ENCODE measurements at places on chromosomes 13 and 19.
A peak's percentile ranks its signal among the peaks of the same experiment; 100 is the strongest.

DNA sequence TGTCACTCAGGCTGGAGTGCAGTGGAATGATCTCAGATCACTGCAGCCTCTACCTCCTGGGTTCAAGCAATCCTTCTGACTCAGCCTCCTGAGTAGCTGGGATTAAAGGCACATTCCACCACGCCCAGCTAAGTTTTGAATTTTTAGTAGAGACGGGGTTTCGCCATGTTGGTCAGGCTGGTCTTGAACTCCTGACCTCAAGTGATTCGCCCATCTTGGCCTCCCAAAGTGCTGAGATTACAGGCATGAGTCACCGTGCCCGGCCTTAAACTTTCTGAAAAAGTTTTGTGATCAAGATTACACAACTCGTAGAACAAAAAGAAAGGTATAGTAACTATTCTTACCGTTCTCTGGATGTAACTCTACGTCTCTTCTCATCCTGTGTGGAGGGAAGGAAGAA, 21.2 kb downstream of the DNMT1 start:
- DNase-seq = no peak

- peak; percentile 75 for DNase-seq
Observed at GRCh38 chr19:41144403-41144802, 30.2 kb downstream of the CYP2F1 start.

DNA sequence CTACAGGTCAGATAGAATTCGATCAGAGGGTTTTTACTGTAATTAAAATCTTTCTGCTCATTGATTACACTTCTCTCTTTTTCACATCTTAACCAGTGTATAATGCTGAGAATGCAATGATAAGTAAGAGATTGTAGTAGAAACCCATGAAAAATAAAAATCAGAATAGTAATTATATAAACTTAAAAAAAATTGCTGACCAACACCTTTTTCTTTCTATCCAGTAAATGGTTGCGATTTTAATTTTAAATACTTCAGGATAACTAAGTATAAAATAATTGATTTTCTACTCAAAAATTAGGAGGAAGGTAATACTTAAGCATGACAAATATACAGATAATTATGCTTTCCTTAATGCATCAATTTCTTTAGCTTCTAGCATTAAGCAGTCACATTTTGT, 910.6 kb upstream of the GPC6 start:
- DNase-seq = no peak

DNA sequence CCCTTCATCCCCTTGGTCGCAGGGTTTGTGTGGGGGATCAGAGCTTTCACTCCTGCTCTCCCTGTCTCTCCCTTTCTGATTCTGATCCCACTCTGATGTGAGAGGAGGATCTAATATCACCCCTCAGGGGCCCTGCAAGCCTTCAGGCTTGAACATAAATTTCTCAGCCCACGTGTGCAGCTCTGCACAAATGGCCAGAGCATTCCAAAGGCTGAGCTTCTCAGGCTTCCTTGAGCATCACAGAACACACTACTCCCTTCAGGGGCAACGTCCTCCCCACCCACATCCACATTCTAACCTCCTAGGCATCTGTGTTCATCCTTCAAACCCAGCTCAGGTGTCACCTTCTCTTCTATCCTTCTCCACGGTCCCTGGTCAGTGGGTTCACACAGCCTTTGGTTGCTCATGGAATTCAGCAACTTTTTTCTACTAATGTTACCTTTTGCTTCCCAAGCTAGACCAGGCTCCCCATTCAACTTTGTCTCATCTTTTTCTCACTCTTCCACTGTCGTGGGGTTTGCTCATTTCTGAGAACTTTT, 24.4 kb upstream of the DOCK9 start:
- no peak for DNase-seq

GRCh38 chr19:13056052-13056660, 46.5 kb downstream of the LYL1 start:
- DNase-seq = no peak

DNA sequence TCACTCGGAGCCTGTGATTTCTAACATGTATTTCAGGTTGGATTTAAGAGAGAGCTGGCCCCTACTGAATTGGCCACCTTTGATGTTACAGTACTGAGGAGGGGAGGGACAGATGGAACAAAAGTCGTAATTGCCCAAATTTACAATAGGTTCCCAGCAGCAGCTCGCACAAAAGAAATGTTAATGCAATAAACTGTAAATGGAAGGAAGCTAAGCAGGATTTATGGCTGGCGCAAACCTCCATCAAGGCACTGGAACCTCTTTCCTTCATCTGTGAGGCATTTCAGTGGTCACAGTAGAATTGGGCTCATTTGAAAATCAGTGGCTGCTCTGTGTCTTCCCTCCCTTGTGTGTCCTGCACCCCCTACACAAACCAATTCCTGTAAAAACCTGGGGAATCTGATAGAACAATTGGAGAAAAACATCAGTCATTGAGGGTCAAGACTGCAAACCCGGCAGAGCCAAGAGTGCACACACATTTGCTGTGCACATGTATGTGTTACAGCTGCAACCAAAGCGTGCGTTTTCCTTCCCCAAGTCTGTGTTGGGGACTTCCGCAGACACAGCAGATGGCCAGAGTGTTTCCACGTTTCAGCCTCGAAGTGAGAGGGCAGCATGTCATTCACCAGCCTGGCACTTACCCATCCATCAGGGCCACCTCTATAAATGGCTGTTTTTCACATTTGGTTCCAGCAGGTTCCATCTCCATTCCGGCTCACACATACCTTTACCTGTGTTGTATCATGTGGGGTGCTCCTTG, 192.8 kb downstream of the TM9SF2 start:
- DNase-seq = no peak

DNA sequence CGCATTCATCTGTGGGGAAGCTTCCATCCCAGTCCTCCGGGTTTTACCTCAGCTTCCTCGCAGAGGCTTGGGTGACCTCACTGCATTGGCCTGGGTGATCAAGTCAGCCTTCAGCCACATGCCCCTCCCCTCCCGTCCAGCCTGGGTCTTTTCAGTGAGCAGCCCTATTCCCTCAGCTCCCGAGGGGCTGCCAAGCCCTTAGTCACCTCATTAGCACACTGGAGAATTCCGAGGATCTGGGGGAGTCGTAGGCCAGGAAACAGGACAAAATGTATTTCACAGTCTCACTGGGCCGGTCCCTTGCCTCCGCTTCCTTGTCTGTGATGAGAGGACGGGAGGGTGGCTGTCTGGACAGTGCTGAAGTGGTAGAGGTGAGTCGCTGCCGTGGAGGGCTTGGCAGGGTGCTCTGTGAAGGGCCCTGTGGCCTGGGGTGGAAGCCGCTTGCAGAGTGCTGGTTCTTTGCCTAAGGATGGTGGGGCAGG, 19.9 kb downstream of the KDM4B start:
- no peak for DNase-seq

- DNase-seq = no peak
Observed at GRCh38 chr13:77431449-77431848, 104.1 kb upstream of the SCEL start.

- no peak for DNase-seq
Observed at GRCh38 chr13:114286808-114287207, 5.4 kb downstream of the UPF3A start.

- DNase-seq = no peak
Observed at GRCh38 chr13:88085036-88085435, 413.9 kb downstream of the SLITRK5 start.

DNA sequence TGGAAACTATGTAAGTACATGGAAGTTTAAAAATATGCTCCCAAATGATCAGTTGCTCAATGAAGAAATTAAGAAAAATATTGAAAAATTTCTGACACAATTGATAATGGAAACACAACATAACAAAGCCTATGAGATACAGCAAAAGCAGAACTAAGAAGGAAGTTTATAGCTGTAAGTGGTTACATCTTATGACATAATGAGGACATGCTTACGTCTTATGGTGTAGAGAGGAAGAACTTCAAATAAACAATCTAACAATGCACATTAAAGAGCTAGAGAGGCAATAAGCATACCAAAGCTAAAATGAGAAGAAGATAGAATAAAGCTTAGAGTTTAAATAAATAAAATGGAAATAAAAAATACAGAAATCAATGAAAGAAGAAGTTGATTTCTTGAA, 50.0 kb upstream of the CEACAM21 start:
- DNase-seq = no peak

- peak; percentile 69 for DNase-seq
Observed at GRCh38 chr13:65378943-65379519, 1851.1 kb downstream of the PCDH9 start.

- no peak for DNase-seq
Observed at GRCh38 chr19:54317108-54317964, 4.4 kb upstream of the LILRA5 start.

GRCh38 chr13:20077086-20077485, 83.8 kb downstream of the GJA3 start:
- DNase-seq = no peak

DNA sequence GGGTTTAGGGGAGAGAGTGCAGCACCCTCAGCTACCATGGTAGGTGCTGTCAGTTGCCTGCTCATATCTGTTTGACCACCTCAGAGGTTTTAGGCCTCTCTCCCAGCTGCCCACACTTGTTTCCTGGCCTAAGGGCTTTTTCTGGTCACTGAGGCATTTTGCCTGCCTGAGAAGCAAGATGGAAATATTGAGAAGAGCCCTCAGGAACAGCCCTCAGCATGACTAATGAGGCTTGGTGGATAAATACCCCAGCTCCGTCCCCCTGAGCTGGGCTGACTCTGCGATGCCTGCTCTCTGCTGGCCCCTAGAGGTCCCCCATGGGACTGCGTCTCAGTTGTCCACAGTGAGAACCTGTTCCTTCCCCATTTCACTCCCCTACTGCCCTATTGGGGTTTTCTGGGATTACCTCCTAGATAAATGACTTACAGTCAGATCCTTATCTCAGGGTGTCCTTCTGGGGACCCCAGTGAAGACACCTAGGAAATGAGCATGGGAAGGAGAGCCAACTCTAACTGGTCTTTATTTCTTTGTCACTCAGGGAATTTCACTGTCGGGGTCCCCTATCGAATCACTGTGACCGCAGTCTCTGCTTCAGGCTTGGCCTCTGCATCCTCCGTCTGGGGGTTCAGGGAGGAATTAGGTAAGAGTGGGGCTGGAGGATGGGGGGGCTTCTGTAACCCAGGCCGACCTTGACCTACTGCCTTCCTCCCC, 13.3 kb downstream of the PALM3 start:
- peak; percentile 68 for DNase-seq

GRCh38 chr13:30918662-30919405, 12.8 kb downstream of the MEDAG start:
- DNase-seq = no peak

DNA sequence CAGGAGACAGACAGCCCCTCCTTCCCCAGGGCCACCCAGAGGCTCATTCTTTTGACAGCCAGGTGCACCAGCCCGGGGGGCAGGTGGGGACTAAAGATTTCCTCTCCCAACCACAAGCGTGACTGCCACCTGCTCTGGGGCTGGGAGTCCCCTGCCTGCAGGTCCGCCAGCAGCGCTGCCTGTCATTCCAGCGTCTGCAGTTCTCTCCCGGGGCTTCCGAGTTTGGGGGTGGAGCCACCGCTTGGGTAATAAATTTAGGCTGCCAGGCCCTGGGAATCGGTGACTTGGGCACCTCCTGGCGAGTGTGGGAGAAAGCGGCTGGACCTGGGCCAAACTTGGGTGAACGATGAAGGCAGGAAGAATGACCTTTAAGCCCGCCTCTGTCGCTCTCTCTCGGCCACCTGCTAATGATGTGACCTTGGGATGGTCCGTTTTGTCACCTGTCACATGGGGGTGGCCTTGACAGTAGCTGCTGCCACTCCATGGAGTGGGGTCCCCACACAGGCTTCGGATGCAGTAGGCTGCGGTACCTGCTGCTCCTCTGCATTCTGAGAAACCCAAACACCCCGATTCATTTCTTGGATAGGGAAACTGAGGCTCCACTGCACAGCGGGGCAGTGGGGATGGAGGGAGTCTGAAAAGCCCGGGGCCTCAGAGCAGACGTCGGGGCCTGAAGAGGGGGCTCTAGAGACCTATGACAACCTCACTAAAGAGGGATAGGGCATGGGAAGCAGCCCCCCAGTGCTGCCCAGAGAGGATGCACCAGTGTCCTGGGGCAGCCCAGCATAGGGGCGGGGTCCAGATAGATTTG, 12.8 kb downstream of the FUT6 start:
- peak; percentile 90 for DNase-seq

- DNase-seq = no peak
Observed at GRCh38 chr13:34926508-34926907, 15.6 kb upstream of the NBEA start.

GRCh38 chr13:18946738-18947137, 234.9 kb downstream of the TUBA3C start:
- no peak for DNase-seq

Measured in hematopoietic multipotent progenitor cell (in vitro differentiated cells).